ENCODE measurements at places on chromosomes 7 and 10.

DNA sequence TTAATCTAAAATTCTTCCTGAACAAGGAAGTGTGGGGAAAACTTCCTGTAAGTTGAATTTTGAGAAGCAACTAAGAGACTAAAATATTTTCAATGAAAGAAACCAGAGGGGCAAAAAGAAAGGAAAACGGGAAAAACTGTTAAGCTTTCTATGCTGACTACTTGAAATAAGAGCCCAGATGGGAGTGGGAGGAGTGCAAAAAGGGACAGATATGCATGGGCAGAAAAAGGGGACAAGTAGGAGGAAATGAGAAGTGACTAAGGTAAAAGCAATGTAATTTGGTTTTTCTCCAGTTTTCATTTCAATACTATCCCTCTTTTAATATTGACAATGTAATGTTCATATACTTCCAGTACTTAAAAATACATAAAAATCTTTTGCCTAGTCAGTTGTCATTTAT, 11.1 kb downstream of the OGA start:
- DNase-seq = no peak

DNA sequence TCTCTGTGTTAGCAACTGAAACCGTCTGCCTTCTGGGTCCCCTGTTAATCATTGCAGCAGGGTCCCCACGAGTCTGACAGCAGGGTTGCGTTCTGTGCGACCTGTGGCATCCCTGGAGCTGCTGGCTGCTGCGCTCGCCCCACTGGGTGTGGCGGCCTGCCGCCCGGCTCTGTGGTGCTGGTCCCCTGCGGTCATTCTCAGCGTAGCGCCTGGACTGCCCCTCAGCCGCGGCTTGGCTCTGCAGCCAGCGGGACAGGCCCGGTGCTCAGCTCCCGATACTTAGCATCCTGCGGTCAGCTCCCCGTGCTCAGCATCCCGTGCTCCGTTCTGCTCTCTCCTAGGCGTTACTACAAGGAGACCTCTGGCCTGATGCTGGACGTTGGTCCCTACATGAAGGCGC, 35.0 kb downstream of the LHPP start:
- DNase-seq = no peak

DNA sequence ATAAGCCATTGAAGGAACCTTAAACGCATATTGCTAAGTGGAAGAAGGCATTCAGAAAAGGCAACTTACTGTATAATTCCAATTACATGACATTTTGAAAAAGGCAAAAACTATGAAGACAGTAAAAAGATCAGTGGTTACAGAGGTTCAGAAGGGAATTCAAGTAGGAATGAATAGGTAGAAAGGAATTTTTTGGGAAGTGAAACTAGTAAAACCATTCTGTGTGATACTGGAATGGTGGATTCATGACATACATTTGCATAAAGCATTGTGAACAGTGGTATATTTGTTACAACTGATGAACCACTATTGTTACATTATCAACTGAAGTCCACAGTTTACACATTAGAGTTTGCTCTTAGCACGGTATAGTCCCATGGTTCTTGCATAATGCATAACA, 114.2 kb upstream of the GPR22 start:
- DNase-seq = no peak

DNA sequence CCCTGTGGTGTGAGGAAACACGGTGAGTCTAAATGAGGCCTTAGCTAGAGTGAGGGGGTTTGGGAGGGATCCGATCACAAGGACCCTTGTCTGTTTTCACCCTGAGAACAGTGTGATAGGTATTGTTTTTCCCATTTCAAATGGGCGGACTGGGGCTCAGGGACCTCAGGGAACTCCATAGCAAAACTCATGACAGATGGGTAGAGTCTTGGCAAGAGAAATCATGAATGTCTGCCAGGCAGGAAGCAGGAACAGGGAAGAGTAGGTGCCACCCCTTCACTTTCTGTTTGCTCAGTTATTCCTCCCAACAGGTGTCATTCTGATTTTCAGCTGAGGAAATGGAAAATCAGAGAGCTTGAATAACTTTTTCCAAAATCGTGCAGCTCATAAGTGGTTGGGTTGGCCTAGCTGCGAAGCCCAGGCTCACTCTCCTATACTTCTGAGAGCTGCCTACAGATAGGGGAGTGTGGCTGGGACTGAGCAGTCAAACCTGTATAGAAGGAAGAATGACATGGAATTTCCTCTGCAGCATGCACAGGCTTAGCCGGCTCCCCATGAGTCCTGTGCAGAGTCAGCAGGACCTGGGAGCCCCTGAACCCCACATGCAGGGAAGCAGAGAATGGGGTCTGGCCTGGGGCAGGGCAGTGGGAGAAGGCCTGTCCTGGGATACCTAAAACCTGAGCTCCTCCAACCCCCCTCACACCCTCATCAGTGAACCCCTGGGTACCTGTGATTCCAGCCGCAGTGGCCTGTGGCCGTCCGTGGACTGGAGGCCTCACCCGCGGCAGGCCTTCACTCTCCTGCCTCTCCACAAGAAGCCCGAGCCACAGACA, 17.6 kb upstream of the C10orf105 start:
- DNase-seq = no peak

GRCh38 chr10:127424594-127425264, 124.4 kb upstream of the NPS start:
- no peak for DNase-seq

DNA sequence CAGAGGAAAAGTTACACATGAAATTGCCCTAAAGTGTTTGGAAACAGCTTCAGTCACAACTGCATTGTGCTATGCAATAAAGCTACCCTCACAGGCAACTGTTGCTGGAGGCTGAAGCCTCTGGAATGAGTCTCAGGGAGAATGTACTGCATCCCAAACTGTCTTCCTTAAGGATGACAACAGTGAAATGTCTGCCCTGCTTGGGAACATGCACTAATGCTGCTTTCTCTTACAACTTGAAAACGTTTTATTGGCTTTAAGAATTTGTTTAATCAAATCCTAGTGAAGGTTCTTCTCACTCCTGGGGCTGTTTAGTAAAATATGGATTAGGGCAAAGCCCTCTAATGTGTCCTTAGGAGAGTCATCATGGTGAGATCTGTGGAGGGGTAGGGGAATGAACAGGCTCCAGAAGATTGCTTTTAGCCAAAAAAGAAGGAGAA, 215.4 kb downstream of the TWIST1 start:
- no peak for DNase-seq

- DNase-seq = no peak
These were observed 69.4 kb upstream of the EN2 start for GRCh38 chr7:155388561-155388960.

DNA sequence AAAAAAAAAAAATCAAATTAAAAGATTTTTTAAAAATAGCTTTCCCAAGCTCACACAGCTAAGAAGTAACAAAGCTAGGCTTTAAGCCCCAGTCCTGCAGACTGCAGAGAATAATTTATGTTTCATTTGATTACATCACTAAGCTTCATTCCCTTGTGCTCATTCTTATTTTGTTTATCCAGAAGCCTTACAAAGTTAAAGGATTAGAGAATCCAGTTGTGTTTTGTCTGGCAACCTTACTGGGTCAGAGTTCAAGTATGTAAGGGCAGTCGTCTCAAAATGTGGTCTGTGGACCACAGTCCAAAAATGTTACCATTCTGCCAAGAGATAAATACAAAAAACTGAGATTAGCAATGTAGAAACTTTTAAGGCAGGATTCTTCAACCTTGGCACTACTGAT, 32.1 kb upstream of the EZH2 start:
- no peak for DNase-seq

- no peak for DNase-seq
These were observed 30.1 kb downstream of the LDB3 start for GRCh38 chr10:86698207-86698940.

DNA sequence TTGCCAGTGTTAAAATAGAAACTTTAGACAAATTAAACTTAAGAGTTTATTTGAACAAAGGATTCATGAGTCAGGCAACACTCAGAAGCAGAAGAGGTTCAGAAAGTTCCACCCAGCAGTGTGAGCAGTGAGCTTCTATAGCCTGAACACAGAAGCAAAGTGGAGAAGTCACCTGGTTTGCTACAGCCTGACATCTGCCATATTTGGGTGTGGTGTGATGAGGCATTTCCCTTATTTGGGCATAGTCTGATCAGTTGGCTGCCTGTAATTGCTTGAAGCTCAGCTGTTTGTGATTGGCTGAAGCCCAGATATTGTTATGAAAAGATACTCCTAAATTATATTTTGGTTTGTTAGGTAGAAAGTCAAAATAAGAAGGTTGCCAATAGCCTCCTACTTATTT, 39.1 kb downstream of the VWC2 start:
- no peak for DNase-seq
